ENCODE measurements at places on chromosomes 7 and 10.

- no peak for DNase-seq
Measured at GRCh38 chr10:3396116-3396515, 223.5 kb upstream of the PITRM1 start.

- no peak for DNase-seq
Measured at GRCh38 chr10:113506476-113506875, 46.4 kb upstream of the HABP2 start.

DNA sequence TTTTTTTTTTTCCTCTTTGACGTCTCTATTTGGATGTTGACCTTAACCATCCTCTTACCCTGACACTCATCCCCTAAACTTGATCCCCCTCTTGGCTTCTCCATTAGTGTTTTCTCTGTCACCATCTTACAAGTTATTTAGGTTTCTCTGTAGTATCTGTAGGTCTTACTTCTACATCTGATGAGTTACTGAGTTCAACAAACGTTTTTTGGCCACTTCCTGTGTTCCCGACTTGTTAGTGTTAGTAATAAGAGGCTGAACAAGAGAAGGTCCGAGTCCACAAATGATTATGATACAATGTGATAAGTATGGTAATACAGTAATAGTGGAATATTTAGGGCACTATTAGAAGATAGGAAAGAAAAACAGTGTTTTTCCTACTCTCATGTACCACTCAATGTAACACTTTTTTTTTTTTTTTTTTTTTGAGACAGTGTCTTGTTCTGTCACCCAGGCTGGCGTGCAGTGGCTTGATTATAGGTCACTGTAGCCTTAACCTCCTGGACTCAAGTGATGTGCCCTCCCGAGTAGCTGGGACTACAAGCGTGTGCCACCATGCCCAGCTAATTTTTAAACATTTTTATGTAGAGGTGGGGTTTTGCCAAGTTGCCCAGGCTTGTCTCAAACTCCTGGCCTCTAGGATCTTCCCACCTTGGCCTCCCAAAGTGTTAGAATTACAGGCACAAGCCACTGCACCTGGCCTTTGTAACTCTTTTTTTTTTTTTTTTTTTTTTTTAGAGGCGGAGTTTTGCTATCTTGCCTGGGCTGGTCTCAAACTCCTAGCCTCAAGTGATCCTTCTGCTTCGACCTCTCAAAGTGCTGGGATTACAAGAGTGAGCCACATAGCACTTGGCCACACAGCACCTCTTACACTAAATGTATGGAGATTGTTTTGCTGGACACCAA lies 12.5 kb downstream of the CCSER2 start:
- no peak for DNase-seq

DNA sequence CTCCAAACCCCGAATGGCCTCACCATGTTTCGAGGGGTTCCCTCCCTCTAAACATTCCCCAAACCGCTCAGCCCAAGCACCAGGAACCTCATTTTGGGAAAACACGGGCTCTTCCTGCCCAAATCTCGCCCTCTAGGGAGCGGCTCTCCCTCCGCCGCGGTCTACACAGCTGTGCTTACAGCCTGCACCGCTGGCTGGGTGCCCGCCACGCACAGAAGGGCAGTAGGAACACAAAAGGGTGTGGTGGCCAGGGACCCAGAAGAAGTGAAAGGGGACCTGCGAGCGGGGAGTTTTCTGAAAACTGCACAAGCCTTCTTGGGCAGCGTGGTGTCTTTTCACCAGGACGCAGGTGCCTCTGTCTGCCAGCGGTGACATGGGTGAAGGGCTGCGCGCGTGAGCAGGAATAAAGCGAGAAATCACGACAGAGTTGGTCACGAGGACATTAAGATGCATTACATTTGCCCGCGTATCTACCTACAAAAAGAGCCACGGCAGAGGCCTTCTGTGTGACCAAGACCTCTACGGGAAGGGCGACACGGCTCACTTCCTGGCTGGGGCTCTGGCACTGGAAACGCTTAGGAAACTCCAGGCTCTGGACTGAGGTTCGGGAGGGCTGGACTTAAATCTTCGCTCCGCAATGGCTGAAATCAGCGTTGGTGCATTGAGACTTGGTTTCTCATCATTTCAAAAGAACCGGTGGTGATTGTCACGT lies 171.7 kb downstream of the LSM5 start:
- DNase-seq: no peak

GRCh38 chr7:151754142-151754590 lies 122.7 kb downstream of the PRKAG2 start:
- no peak for DNase-seq

- DNase-seq: peak; percentile 58
Measured at GRCh38 chr10:102394801-102395399, 605 bp upstream of the NFKB2 start.

GRCh38 chr7:55369427-55370400 lies 4.6 kb downstream of the LANCL2 start:
- DNase-seq: no peak

Data from activated naive CD4-positive, alpha-beta T cell treated with anti-CD3 and anti-CD28 coated beads, Interleukin-2, amount 10 ng/mL, durations not matched to agents 7 days and 5 days (primary cell).